CD4-positive, alpha-beta T cell (primary cell): ENCODE measurements at places on chromosomes 7 and 10. TPM values are rescaled to one million over a fixed set of nuclear protein-coding genes. Genes with fewer than 3 reads are reported as not detected.

GRCh38 chr10:114822444-114823076, 980 bp downstream of the FHIP2A start:
- H3K27ac ChIP-seq, result peak overlapping the region; percentile 27
- H3K27me3 ChIP-seq, result no peaks in the 10 kb centered on the region
- DNase-seq, result peak; percentile 28
- peak overlapping the region; percentile 66 for H3K4me3 ChIP-seq
- no peaks in the 10 kb centered on the region for H3K36me3 ChIP-seq
- peaks cover 15% of the 10 kb centered on the region for H3K4me1 ChIP-seq

DNA sequence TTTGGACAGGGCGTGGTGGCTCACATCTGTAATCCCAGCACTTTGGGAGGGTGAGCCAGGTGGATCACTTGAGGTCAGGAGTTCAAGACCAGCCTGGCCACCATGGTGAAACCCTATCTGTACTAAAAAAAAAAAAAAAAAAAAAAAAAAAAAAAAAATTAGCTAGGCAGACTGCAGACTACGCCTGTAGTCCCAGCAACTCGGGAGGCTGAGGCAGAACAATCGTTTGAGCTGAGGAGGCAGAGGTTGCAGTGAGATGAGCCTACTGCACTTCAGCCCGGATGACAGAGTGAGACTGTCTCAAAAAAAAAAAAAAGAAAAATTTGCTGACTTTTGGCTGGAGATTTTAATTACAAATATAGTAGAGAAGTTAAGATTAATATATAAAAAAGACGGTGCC, 104.0 kb downstream of the HIPK2 start:
- H3K27ac ChIP-seq, result no peak overlapping the region
- no peak for DNase-seq
- no peak overlapping the region for H3K4me3 ChIP-seq
- H3K36me3 ChIP-seq, result no peaks in the 10 kb centered on the region

GRCh38 chr7:36198854-36199266, 45.8 kb downstream of the EEPD1 start:
- H3K4me3 ChIP-seq, result no peak overlapping the region
- no peak for DNase-seq

GRCh38 chr7:99089914-99090629, 53.8 kb downstream of the SMURF1 start:
- H3K36me3 ChIP-seq, result no peaks in the 10 kb centered on the region
- no peak for DNase-seq
- no peaks in the 10 kb centered on the region for H3K4me1 ChIP-seq
- no peak overlapping the region for H3K27ac ChIP-seq
- H3K4me3 ChIP-seq, result no peak overlapping the region

- no peak overlapping the region for H3K4me3 ChIP-seq
- DNase-seq, result no peak
- H3K27me3 ChIP-seq, result no peaks in the 10 kb centered on the region
- no peaks in the 10 kb centered on the region for H3K4me1 ChIP-seq
Measured at GRCh38 chr7:135251496-135252391, 18.1 kb downstream of the STRA8 start.

- DNase-seq, result no peak
- H3K27ac ChIP-seq, result no peak overlapping the region
- H3K4me3 ChIP-seq, result no peak overlapping the region
- peaks cover 57% of the 10 kb centered on the region for H3K36me3 ChIP-seq
- H3K4me1 ChIP-seq, result no peaks in the 10 kb centered on the region
Measured at GRCh38 chr7:157193274-157193673, 54.5 kb downstream of the UBE3C start.

GRCh38 chr7:99619571-99620130, 2.9 kb downstream of the ZSCAN25 start:
- no peaks in the 10 kb centered on the region for H3K27me3 ChIP-seq
- H3K36me3 ChIP-seq, result peaks cover 51% of the 10 kb centered on the region
- no peak for DNase-seq
- H3K4me1 ChIP-seq, result peaks cover 46% of the 10 kb centered on the region

DNA sequence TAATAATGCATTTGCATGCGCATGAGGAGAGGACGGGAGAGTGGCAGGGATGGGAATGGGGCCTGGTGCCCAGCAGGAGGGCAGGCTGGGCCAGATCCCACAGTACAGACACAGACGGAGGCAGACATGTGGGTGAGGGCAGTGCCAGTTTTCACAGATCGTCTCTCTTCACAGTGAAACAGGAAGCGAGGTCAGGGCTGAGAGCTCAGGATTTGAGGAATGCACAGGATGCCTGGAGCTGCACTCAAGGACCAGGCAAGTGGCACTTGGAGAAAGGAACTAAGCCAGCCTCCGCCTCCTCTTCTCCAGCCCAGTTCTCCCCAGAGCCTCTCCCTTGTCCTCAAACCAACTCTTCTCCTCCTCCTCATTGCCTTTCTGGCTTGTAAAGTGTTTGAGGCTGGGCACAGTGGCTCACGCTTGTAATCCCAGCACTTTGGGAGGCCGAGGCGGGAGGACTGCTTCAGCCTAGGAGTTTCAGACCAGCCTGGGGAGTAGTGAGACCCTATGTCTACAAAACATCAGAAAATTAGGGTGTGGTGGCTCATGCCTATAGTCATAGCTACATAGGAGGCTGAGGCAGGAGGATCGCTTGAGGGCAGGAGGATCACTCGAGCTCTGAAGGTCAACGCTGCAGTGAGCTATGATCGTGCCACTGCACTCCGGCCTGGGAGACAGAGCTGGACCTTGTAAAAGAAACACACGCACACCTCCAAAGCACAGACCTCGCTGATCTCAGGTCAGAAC, 115.2 kb downstream of the HIP1 start:
- H3K4me1 ChIP-seq, result peaks cover 12% of the 10 kb centered on the region
- no peaks in the 10 kb centered on the region for H3K27me3 ChIP-seq
- H3K4me3 ChIP-seq, result no peak overlapping the region
- no peak overlapping the region for H3K27ac ChIP-seq

GRCh38 chr7:19519443-19520021, 189.3 kb downstream of the POLR1F start:
- H3K27ac ChIP-seq, result no peak overlapping the region
- no peak overlapping the region for H3K4me3 ChIP-seq
- no peak for DNase-seq
- H3K4me1 ChIP-seq, result no peaks in the 10 kb centered on the region
- no peaks in the 10 kb centered on the region for H3K27me3 ChIP-seq

- no peaks in the 10 kb centered on the region for H3K4me1 ChIP-seq
- DNase-seq, result no peak
- H3K27me3 ChIP-seq, result no peaks in the 10 kb centered on the region
- peaks cover 19% of the 10 kb centered on the region for H3K36me3 ChIP-seq
- no peak overlapping the region for H3K27ac ChIP-seq
Measured at GRCh38 chr10:16765509-16766375, 51.5 kb downstream of the RSU1 start.

GRCh38 chr10:79050896-79051555, 17.7 kb upstream of the ZMIZ1 start:
- no peak overlapping the region for H3K4me3 ChIP-seq
- H3K36me3 ChIP-seq, result no peaks in the 10 kb centered on the region
- H3K27me3 ChIP-seq, result no peaks in the 10 kb centered on the region
- H3K27ac ChIP-seq, result no peak overlapping the region

- H3K4me1 ChIP-seq, result no peaks in the 10 kb centered on the region
- no peaks in the 10 kb centered on the region for H3K36me3 ChIP-seq
- H3K27ac ChIP-seq, result no peak overlapping the region
- H3K27me3 ChIP-seq, result no peaks in the 10 kb centered on the region
- no peak for DNase-seq
Measured at GRCh38 chr10:76282061-76283025, 850.9 kb downstream of the LRMDA start.

- H3K4me1 ChIP-seq, result peaks cover 6% of the 10 kb centered on the region
- no peak overlapping the region for H3K4me3 ChIP-seq
- no peak overlapping the region for H3K27ac ChIP-seq
- DNase-seq, result no peak
Measured at GRCh38 chr7:44236333-44236728, 35.6 kb downstream of the YKT6 start.

DNA sequence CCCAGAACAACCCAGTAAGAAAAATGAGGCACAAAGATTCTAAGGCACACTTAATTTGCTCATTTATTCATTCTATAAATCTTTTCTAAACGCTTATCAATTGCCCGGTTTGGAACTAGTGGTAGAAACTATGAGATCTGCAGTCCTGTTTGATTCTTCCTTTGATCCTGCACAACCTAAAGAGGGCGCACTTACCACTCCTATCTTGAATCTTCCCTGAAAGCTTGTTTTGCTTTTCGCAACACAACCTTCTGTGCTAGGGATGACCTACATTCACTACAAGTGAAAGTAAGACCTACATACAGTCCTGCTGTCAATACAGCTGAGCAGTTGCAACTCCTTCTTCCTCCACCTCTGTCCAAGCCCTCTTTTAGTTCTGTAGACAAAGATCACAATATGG, 12.6 kb upstream of the ARL4A start:
- no peak overlapping the region for H3K4me3 ChIP-seq
- H3K27ac ChIP-seq, result no peak overlapping the region
- H3K36me3 ChIP-seq, result no peaks in the 10 kb centered on the region
- no peaks in the 10 kb centered on the region for H3K27me3 ChIP-seq

GRCh38 chr10:6002809-6003510, 25.6 kb upstream of the IL15RA start:
- no peak overlapping the region for H3K27ac ChIP-seq
- peaks cover 9% of the 10 kb centered on the region for H3K4me1 ChIP-seq
- no peaks in the 10 kb centered on the region for H3K36me3 ChIP-seq
- no peak overlapping the region for H3K4me3 ChIP-seq
- no peak for DNase-seq

SEM1 gene
- total RNA-seq, result 18.2 TPM

BLNK gene
- total RNA-seq, result not detected
